Upper lobe of left lung (tissue), 6 donors: ENCODE measurements at places on chromosomes 1 and 21. TPM values are rescaled to one million over a fixed set of nuclear protein-coding genes. Genes with fewer than 3 reads are reported as not detected.

The IVL gene
- total RNA-seq = 0.46 TPM

DNA sequence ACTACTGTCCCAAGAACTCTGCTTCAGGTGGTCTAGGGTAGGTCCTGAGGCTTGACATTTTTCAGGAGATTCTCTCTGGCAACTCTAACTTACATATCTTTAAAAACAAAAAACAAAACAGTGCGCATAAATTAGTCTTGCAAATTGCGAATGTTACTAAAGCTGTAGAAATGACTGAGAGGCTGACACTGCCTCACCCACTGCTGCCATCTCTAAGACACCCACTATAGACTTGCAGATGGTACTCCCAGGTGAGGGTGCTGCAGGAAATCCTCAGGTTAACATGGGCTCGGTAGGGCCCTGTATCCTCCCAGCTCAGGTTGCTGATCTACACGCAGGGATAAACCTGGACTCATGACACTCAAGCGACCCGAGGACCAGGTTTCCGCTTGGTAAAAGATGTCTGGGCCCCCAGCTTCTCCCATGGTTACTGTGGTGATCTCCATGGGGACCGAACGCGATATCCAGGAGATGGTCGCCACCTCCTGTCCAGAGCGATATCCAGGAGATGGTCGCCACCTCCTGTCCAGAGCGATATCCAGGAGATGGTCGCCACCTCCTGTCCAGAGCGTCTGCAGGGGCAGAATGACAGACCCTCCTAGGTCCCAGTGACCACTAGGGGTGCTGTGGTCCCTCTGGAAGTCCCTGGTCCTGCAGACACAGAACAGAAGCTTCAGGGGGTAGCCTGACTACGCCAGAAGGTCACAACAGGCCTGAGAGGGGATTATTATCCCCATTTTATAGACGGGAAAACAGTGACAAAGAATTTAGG, 16.2 kb upstream of the LY9 start:
- no peaks in the 10 kb centered on the region for H3K4me1 ChIP-seq
- no peak overlapping the region for H3K27ac ChIP-seq
- no peaks in the 10 kb centered on the region for H3K27me3 ChIP-seq
- no peak overlapping the region for H3K4me3 ChIP-seq
- no peaks in the 10 kb centered on the region for H3K36me3 ChIP-seq
- no peak for DNase-seq

DNA sequence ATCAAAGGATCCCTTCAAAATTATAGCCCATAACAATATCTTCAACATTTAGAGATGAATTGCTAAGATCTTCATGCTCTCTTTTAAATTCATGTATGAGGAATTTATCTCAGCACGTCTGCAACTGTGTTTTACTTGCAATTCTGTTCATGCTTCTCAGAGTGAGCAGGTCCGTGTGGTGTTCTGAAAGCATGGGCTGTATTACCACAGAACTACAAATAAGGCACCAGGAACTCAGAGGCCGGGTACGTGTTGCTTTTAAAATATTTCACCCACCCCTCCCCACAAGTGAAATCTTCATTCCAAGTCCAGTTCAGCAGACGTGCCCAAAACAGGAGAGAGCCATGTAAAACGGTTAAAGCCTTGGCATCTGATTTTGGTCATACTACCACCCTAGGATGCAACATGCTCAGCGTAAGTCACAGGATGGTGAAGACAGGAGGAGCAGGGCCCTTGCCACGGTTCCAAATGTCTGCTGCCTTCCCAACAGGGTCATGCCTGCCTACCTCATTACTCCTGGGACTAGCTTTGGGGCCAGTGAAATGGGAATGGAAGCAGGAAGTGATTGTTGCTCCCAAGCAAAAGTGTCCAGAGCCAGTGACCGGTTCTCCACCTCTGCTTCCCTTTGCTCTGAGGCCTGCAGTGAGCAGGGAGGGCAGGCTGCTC, 133.7 kb downstream of the PTPN14 start:
- no peaks in the 10 kb centered on the region for H3K27me3 ChIP-seq
- H3K36me3 ChIP-seq = no peaks in the 10 kb centered on the region
- DNase-seq = no peak
- H3K27ac ChIP-seq = no peak overlapping the region
- H3K4me1 ChIP-seq = no peaks in the 10 kb centered on the region

DNA sequence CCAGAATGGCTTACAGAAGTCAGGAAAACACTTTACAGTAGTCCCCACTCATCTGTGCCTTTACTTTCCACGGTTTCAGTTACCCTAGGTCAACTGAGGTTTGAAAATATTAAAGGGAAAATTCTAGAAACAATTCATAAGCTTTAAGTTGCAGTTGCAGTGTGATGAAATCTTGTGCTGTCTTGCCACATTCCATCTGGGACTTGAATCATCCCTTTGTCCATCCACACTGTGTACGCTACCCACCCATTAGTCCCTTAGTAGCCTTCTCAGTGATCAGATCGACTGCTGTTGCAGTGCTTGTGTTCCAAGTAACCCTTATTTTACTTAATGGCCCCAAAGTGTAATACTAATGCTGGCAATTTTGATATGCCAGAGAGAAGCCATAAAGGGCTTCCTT, 30.5 kb downstream of the ZCCHC17 start:
- H3K27me3 ChIP-seq = no peaks in the 10 kb centered on the region
- no peak overlapping the region for H3K4me3 ChIP-seq
- peaks cover 2% of the 10 kb centered on the region for H3K36me3 ChIP-seq
- no peak for DNase-seq
- no peaks in the 10 kb centered on the region for H3K4me1 ChIP-seq

The ALPL gene
- total RNA-seq = 171 TPM

DNA sequence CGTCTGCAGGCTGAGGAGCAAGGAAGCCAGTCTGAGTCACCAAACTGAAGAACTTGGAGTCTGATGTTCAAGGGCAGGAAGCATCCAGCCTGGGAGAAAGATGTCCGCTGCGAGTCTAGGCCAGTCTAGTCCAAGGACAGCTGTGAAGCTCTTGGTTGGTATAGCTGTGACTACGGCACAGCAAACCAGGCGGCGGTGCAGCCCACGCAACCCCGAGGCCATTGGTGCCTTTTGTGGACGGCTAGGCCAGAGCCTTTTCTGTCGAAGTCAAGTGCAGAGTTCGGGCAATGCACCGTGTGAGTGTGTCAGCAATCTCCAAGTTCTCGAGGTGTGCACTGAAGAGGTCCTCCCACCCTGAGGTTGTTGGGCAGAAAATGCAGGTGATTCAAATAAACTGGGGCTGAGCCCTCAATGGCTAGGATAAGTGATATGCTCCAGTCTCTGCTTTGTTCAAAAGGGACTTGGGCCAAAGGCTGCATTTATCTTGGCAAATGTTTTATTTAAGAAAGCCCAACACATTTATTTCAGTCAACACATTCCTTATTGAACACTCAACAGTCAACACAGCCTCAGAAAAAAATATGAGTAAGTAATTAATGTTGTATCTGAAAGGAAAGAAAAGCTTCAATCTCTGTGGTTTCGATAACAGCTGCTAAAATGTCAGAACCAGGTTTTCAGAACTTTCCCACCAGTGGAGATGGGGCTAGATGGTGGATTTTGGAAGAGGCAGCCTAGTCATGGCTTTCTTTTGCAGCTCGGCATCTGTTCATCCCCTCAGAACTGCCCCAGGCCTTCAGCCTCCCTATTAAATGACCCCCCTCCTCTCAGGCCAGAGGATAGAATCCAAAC, 78.1 kb upstream of the COX20 start:
- H3K27ac ChIP-seq = no peak overlapping the region
- H3K36me3 ChIP-seq = no peaks in the 10 kb centered on the region
- no peaks in the 10 kb centered on the region for H3K4me1 ChIP-seq
- H3K27me3 ChIP-seq = no peaks in the 10 kb centered on the region
- H3K4me3 ChIP-seq = no peak overlapping the region
- peak; percentile 74 for DNase-seq

The ARHGEF10L gene
- 68.5 TPM for total RNA-seq

- H3K27ac ChIP-seq = peak overlapping the region; percentile 65
- H3K4me1 ChIP-seq = peaks cover 13% of the 10 kb centered on the region
- no peaks in the 10 kb centered on the region for H3K27me3 ChIP-seq
- no peak for DNase-seq
- no peaks in the 10 kb centered on the region for H3K36me3 ChIP-seq
- H3K4me3 ChIP-seq = no peak overlapping the region
These were observed 275.2 kb upstream of the C1orf105 start for GRCh38 chr1:172145231-172145651.

GRCh38 chr1:68331117-68331865, 99.0 kb upstream of the WLS start:
- DNase-seq = no peak
- H3K4me3 ChIP-seq = no peak overlapping the region
- no peaks in the 10 kb centered on the region for H3K36me3 ChIP-seq
- no peaks in the 10 kb centered on the region for H3K27me3 ChIP-seq

GRCh38 chr1:165747632-165748447, 20.8 kb downstream of the TMCO1 start:
- H3K27me3 ChIP-seq = no peaks in the 10 kb centered on the region
- DNase-seq = no peak
- no peak overlapping the region for H3K4me3 ChIP-seq
- peaks cover 19% of the 10 kb centered on the region for H3K36me3 ChIP-seq

The ILDR2 gene
- total RNA-seq = 0.40 TPM

The LIN9 gene
- 2.8 TPM for total RNA-seq

DNA sequence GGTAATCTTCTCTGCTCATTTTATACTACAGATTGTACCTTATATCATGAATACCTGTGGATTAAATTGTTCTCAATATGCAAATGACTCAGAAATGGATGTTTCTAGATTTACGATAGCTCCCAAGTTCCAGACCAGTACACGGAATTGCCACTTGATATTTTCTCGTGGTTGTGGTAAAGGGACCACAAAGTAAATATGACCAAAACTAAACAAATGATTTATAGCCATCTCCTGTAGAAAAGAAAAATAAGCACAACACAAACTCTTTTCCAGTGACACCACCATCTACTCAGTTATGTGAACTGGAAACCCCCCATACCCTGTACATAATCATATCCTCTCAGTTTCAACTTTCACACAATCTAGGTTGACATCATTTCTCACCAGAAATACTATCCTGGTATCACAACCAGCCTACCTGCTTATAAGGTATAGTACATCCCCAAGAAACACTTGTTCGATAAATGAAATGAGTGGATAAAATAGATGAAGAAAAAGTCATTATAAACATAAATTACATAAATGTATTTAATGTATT, 172.3 kb downstream of the ADGRL4 start:
- H3K4me3 ChIP-seq = no peak overlapping the region
- H3K4me1 ChIP-seq = no peaks in the 10 kb centered on the region
- H3K27me3 ChIP-seq = no peaks in the 10 kb centered on the region
- H3K36me3 ChIP-seq = no peaks in the 10 kb centered on the region
- no peak for DNase-seq

DNA sequence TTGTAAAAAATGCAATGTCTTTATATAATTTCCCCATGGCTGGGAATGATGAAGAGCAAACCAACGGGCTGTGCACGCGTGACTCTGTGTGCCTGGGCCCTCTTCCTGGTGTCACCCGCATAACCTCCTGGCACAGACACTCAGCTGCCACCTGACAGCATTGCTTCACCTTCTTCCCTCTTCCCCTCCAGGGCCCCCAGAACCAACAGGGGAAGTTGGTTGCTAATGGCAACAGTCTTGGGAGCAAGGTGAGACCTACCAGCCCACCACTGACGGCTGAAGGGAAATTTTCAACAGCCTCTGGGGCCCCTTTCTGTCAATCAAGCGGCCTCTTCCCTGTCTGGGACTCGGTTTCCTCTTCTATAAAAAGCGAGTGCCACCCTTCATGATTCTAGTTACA, 33.2 kb downstream of the SSBP3 start:
- no peaks in the 10 kb centered on the region for H3K27me3 ChIP-seq
- peaks cover 6% of the 10 kb centered on the region for H3K36me3 ChIP-seq
- no peak overlapping the region for H3K27ac ChIP-seq
- no peak overlapping the region for H3K4me3 ChIP-seq
- no peak for DNase-seq

The CLIC6 gene
- total RNA-seq = 6.2 TPM

The FLG gene
- total RNA-seq = not detected

- H3K27ac ChIP-seq = no peak overlapping the region
- H3K4me3 ChIP-seq = no peak overlapping the region
- no peaks in the 10 kb centered on the region for H3K36me3 ChIP-seq
- no peaks in the 10 kb centered on the region for H3K27me3 ChIP-seq
- no peak for DNase-seq
These were observed 47.7 kb upstream of the RPL11 start for GRCh38 chr1:23643736-23644554.

DNA sequence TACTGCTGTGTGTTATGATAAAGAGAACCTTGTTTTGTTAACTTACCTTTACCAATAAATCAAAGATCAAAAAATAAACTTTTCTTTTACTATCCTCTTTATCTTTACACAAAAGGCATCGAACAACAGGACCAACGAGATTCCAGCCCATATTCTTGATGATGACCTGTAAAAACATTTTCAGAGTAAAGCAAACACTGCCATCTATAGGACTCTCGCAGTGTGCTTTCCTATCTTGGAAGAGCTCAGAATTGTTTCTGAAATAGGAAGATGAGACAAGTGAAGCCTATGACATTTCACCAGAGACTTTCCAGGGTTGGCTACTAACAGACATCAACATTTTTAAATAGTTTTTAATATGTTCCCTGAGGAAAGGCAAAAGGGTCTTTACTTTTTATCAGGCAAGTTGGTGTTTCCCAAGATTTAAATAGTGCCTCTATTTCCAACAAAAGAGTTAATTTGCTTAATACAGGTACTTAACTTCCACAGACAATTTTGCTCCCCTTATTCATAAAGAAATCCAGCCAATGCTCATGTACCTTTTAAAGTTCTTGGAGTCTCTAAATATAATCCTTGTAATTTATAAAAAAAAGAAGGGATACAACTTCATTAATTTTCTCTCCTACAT, 7.3 kb downstream of the GLMN start:
- no peak overlapping the region for H3K27ac ChIP-seq
- no peaks in the 10 kb centered on the region for H3K4me1 ChIP-seq
- DNase-seq = no peak
- no peaks in the 10 kb centered on the region for H3K36me3 ChIP-seq
- no peak overlapping the region for H3K4me3 ChIP-seq

DNA sequence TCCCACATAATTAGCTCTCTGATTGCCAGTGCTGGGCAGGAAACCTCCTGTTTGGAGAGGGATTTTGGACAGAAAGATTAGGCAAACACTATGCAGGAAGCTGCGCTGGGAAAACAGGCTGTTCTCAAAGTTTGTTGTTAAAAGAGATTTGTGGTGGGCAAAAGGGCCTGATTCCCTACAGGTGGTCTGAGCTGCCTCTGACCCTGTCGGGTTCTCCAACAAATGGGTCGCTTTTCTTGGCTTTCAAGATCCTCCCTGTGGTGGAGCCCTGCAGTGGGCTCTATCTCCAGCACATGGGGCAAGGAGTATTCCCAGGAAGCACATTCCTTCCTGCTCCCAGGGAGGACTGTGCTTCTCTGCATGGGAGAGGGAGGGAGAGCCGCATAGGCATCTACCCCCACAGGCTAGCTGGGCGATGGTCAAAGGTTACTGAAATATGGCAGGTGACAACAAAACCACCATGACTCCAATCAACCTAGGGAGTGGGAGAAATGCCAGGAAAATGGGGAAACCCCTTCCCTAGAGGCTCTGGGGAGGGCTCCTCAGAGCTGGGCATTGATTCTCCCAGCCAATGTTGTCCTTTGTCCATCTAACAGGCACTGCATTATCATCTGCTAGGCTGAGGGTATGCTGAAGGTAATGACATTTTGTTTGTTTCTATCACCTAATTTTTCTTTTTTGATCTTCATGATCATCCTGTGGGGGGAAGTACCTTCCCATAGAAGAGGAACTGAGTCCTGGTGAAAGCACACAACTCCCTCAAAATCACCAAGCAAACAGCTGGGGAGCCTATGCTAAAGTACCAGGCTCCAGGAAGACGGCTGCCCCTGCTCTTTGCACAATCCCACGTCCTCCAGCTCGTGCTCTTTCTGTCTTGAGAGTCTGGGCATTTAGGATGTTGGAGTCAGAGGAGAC, 85.3 kb downstream of the PLXNA2 start:
- H3K4me3 ChIP-seq = no peak overlapping the region
- no peaks in the 10 kb centered on the region for H3K27me3 ChIP-seq
- H3K27ac ChIP-seq = no peak overlapping the region
- DNase-seq = no peak
- peaks cover 67% of the 10 kb centered on the region for H3K4me1 ChIP-seq
- no peaks in the 10 kb centered on the region for H3K36me3 ChIP-seq
